Mesenteric fat pad (tissue), 1 donor: ENCODE measurements at places on chromosomes 2 and 18. TPM values are rescaled to one million over a fixed set of nuclear protein-coding genes. Genes with fewer than 3 reads are reported as not detected.

DNA sequence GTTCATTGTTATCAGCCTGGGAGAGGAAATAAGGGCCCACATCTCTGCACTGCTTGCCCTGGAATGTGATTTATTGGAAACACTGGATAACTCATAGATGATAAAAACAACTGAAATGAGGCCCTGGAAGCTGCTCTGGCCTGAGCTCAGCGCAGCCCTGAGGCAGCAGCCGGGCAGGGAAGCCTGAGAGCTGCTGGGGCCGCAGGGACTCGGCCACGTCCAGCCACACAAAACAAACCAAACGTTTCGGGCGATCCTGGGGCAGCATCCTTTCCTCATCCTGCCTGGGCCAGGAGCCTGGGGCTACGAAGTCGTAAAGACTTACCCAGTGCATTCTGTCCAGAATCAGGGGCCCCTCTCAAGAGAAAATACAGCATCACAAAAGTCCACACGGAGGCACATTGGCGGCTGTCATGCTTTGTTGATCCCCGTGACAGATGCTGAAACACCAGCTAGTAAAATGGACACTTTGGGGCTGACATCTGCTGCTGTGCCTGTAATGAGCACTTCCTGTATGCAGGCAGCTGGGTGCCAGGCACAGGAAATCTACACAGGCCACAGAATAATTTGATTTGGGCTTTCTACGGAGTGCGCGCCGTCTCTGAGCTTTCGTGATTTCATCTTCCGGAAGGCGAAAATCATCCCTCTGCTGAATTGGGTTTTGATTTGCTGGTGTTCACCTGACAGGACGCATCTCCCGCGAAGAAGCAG is 250.6 kb downstream of the EIPR1 start:
- peak; percentile 76 for DNase-seq

The CSRNP3 gene
- 0.51 TPM for total RNA-seq

DNA sequence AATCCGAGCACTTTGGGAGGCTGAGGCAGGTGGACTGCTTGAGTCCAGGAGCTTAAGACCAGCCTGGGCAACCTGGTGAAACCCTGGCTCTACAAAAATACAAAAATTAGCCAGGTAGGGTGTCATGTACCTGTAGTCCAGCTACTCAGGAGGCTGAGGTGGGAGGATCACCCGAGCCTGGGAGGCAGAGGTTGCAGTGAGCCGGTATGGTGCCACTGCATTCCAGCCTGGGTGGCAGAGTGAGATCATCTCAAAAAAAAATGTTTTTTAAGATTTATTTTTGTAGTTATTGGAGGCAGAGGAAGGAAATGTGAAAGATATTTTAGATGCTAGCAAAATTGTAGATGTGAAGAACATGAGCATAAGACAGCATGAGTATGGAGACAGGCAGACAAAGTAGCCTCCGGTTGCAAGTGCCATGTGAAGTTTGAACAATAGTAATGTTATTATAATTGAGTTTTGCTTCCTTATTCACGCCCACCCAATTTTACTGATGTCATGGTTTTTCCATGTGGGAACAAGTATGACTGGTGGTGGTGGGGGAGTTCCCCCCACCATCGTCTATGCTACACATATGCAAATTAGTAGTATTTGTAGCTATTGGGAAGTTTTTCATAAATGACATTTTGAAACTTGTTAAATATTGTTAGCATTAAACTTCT is 18.0 kb downstream of the REL start:
- DNase-seq = no peak

DNA sequence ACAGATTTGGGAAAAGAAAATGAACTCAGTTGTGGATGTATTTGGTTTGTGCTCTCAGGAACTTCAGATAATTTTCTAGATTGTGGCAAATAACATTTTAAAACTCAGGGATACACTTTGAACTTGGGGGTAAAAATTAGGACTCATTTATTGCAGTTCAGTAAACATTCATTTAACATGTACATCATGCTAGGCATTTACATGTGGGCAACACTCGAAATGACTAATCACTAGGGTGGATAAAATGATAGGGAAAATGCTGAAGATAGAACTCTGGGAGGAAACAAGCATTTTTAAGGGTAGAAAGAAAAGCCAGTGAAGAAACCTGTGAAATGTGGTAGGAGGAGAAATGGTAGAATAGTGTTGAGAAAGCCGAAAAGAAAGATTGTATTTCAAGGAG is 7.8 kb downstream of the FAM117B start:
- no peak for DNase-seq

The ALK gene
- total RNA-seq = 1.0 TPM

The HMSD gene
- not detected for total RNA-seq

The RAB6D gene
- total RNA-seq = 0.10 TPM

- no peak for DNase-seq
Observed at GRCh38 chr2:134897932-134898331, 20.7 kb upstream of the CCNT2 start.

The DPP4 gene
- 6.9 TPM for total RNA-seq

- no peak for DNase-seq
Observed at GRCh38 chr2:165007161-165007744, 51.9 kb upstream of the SLC38A11 start.

The SPAG16 gene
- total RNA-seq = 10.9 TPM

- peak; percentile 86 for DNase-seq
Observed at GRCh38 chr2:231929961-231930592, 3.9 kb upstream of the NPPC start.

DNA sequence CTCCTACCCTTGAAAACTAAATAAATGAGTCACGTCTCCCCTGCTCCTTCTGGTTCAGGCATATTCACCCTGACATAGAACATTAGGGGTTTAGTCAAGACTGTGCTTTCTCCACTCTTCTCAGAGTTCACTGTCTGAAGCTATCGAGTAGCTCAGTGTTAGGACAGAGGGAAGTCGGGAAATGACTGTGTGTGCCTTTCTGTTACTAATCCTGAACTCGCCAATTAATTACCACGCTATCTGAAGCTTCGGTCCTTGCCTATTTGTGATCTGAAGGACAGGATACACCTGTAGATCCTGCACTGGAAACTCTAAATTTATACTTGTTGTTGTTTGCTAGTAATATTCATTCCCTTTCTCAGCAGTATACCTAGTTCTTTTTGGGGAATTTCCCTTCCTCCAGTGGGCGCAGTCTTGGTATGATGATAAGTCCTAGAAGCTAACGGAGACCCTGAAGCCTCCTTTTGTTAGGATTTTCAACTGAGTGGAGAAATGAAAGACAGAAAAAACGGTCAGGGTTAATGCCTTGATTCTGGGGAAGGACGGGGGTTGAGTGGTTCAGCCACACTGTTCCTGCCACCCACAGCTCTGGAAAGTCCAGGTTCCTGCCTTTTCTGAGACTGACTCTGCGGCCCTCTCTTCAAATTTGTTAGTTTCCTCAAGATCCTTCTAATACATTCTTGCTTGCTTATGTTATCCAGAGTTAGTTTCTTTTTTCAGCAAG is 218.0 kb downstream of the DLGAP1 start:
- DNase-seq = no peak

GRCh38 chr2:26778098-26778497 is 7.8 kb upstream of the CENPA start:
- no peak for DNase-seq

- no peak for DNase-seq
Observed at GRCh38 chr2:189153619-189154018, 25.9 kb downstream of the COL5A2 start.

GRCh38 chr2:160870729-160871465 is 289.3 kb upstream of the TANK start:
- no peak for DNase-seq

DNA sequence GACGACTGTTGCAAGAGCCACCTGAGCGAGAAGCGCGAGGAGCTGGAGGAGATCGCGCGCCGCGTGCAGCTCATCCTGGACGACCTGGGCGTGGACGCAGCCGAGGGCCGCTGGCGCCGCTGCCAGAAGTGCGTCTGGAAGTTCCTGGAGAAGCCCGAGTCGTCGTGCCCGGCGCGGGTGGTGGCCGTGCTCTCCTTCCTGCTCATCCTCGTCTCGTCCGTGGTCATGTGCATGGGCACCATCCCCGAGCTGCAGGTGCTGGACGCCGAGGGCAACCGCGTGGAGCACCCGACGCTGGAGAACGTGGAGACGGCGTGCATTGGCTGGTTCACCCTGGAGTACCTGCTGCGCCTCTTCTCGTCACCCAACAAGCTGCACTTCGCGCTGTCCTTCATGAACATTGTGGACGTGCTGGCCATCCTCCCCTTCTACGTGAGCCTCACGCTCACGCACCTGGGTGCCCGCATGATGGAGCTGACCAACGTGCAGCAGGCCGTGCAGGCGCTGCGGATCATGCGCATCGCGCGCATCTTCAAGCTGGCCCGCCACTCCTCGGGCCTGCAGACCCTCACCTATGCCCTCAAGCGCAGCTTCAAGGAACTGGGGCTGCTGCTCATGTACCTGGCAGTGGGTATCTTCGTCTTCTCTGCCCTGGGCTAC is 1.2 kb downstream of the KCNF1 start:
- peak; percentile 85 for DNase-seq

DNA sequence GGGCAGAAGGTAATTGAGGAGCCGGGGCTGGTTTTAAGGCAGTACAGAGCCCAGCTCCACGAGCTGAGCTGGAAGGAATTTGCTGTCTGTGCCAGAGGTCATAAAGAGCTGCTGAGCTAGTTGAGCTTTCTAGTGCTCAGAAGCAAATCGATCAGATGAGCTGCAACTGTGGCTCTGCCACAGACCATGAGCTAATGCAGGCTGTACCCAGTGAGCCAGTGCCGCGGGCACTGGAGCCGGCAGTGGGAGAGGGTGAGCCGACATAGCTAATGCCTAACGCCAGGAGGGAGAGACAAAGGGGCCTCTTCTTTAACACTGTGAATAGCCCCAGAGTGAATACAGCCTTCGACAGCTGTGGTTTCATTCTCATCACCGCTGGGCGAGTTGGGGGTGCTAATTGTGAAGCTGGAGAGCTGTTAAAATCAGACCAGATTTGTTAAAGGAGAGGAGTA is 410.1 kb upstream of the TCF4 start:
- no peak for DNase-seq

- DNase-seq = no peak
Observed at GRCh38 chr18:68215931-68216330, 499.0 kb downstream of the TMX3 start.

- no peak for DNase-seq
Observed at GRCh38 chr18:45284174-45284573, 331.1 kb upstream of the SLC14A2 start.

DNA sequence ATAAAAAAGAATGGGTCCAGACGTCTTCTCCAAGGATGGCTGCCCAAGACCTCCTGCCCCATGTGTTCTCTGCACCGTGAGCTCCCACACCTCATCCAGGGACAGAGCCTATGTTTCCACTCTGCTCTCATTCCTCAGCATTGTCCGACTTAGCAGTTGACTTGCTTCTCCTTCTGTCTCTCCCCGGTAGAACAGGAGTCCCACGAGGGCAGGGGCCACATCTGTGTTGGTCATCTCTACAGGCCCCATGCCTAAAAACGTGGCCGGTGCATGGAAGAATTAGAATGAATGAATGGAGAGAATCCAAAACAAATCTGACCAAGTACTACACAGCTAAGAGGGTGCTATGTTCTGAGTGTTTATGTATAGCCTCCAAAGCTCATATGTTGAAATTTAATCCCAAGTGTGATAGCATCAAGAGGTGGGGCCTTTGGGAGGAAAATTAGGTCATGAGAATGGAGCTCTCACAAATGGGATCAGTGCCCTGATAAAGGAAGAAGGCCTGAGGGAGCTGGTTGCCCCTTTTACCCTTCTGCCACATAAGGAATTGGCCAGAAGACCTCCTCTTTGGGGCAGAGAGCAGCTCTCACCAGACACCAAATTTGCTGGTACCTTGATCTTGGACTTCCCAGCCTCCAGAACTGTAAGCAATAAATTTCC is 55.9 kb downstream of the FAM178B start:
- no peak for DNase-seq

The IL1B gene
- total RNA-seq = 8.2 TPM

The ARHGAP28 gene
- total RNA-seq = 9.1 TPM

- DNase-seq = peak; percentile 94
Observed at GRCh38 chr18:77132369-77133050, at the start of gene MBP. MBP (minus strand) TSS chr18:77132783; CDS start chr18:77105261, 27,522 bp downstream.
